ENCODE measurements at places on chromosomes 12 and 14.
A peak's percentile ranks its signal among the peaks of the same experiment; 100 is the strongest.

DNA sequence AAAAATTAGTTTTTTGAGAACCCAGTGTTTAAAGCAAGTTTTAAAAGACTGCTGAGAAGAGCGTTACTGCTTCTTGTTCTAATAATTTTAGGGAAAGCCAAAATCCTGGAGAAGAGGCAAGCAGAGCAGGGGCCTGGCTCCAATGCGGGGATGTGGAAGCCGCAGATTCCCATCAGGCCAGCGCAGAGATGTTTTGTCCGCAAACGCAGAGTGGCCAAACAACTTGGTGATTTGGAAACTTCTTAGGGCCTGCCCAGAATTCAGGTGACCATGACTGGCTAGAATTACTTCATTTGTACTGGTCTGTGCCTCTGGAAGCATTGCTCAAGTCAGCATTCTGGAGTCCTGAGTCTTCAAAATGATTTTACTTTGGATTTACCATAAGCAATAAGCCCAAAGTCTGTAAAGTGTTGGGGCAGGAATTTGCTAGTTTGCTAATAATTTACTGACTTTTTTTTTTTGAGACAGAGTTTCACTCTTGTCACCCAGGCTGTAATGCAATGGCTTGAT, 208.4 kb downstream of the PPM1H start:
- no peak for DNase-seq

- DNase-seq, result no peak
Measured at GRCh38 chr14:66471584-66471983, 14.6 kb upstream of the CCDC196 start.

- no peak for DNase-seq
Measured at GRCh38 chr12:49622501-49623141, 740 bp upstream of the PRPF40B start.

DNA sequence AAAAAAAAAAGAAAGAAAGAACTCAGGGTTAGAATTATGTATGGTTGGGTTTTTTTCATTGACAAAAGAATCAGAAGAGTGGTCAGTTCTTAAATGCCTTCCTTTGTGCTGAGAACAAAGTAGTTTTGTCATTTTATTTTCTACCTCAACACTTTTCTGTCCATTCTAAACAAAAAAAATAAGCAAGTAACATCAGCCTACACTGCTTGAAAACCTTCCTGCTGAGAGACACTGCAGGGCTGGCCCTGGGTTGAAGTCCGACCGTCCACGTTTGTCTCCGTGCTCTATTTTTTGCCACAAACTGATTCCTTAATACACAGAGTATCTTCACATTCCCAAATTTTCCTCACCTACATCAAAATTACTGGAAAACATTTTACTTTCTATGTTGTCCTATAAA, 211.6 kb upstream of the PDZRN4 start:
- DNase-seq, result no peak

DNA sequence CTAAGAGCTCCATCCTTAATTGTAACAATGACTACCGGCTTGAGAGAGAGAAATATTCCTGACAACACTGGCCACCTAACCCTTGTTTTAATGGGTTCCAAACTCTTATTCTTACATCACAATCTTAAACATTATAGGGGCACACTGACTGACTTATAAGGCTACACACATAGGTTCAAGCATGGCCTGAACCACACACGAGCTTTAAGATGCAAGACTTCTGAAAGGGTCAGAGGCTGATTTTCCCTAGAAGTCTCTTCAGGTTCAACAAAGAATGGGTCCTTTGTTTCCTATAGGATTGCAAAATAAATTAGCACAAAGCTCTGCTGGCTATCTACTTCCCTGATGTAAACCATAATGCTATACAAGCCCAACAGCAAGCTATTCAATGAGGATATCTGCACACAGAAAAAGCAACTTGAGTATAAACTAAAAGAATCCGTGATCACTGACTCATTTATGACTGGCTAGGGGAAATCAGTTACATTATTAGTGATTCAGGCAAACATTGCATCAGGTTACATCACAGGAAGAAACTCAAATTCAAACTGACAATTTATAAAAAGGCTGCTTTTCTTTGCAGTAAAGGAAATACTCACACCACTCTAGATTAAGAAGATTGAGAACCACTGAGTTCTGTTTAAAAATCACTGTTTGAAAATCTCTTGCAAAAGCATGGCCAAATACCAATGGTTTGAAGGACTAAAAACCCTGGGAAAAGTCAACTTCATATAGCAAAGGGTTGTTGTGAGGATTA, 8.5 kb downstream of the BTG1 start:
- peak; percentile 75 for DNase-seq

GRCh38 chr12:28893365-28893764, 255.7 kb upstream of the FAR2 start:
- no peak for DNase-seq

- no peak for DNase-seq
Measured at GRCh38 chr14:100594625-100594951, 7.4 kb upstream of the BEGAIN start.

DNA sequence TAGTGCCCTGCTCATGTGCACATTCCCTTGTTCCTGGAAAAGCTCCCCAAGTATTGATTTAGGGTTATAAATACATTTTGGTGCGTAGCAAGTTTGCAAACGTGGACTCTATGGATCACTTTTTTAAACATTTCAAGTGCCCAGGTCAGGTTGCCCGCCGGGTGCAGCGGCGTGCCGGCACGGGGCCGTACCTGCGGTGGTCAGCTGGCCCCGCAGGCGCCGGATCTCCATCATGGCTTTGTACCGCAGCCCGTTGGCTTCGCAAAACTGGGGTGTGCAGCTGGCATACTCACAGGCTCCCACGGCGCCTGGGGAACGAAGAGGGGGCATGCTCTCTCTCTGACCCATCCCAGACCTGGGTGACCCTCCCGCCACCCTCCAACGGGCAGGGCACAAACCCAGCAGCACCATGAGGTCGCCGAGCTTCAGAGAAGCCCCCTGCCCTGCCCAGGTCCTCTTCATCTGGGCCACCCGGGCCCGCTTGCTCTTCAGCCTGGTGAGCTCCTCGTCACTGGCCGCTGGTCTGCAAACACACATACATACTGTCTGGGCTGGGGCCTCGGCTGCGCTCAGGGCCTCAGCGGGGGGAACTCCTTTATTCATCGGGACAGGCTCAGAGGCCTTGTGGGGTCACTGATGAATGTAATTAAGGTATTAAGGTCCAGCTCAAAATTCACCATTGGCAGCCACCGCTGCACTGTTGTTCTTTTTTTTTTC, 35.1 kb downstream of the DHX37 start:
- DNase-seq, result no peak

- DNase-seq, result no peak
Measured at GRCh38 chr14:72715850-72716228, 178.1 kb downstream of the DPF3 start.

DNA sequence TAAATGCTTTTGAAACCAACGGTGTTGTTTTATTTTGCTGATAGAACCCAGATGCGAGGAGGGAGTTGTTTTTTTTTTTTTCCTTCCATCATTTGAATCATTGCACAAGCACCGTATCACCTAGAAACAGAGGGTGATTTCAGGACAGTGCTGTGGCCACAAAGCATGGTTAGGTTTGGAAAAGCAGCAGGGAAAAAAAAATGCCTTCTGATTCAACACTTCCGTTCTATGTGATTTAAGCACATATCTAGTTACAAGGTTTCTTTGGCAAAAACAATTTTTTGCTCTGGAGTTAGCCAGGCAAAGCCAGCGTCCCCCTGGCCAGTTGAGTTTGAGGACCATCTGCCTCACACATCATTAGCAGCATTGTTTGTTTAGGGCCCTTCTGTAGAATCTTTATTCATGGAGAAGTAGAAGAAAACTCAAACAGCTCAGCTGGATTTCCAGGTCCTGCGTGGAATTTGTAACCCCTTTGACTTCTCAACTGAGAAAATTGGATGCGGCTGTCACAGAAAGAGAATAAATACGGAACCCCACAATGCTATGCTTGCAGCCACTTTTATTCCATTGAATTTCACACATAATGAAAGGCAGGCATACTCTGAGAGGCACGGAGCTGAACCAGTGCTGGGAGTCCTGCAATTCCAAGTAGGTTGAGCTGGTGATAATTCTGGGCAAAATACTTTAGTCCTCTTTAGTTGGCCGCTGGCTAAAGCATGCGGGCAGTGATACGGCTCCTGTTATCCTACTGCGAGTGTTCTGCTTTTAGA, 17.0 kb upstream of the WNT5B start:
- no peak for DNase-seq

DNA sequence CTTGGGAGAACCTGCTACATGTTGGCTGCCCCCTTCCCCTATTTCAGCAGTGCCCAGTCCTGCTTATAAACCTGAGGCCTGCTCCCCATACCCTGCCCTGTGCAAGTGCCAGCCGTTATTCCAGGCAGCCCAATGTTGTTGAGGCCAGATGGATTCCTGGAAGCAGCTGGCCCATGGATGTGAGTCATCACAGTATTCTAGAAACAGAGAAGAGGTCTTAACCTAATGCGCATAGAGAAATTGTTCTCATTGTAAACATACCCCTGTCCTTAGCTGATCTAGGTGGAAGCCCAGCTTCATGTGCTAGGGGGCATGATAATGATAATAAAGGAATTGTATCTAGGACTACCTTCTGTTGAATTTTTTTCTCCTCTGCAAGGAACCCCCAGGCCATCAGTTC, 69.7 kb downstream of the TSPAN11 start:
- no peak for DNase-seq

GRCh38 chr12:31685801-31686200, 26.3 kb downstream of the ETFBKMT start:
- no peak for DNase-seq

DNA sequence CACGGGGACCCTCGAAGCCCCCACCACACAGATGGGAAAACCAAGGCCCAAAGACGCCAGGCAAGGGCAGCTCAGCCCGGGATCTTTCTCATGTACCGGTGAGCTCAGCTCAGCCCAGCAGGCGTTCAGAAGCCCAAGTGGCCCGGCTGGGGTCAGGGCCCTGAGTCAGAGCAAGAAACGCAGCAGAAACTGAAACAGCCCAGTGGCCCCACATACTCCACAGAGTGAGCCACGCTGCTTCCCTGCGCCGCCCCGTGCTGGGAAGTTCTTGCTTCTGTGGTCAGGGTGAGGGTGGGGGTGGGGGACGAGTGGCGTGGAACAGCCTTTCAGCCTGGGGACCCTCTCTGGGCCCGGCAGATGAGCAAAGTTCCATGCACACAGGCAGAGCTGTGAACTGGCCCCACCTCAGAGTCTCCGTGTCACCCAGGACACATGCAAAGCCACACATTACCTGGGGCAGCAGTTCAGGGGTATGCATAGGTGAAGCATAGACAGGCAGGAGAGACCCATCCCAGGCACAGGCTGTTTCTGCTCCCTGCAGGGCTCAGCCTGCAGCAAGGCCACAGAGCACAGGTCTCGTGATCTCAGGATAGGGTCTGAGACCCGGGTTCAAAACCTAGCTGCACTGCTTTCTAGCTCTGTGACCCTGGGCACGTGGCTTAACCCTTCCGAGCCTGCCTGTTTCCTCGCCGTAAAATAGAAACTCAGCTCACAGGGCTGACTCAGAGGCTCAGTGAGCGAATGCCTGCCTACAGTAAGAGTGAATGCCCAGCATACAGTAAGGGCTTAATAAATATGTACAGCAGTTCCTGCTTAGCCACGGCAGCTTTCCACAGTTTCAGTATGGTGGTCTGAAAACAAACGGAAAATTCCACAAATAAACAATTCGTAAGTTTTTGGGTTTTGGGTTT, 21.6 kb downstream of the NCOR2 start:
- DNase-seq, result no peak

GRCh38 chr14:26281280-26281998, 316.4 kb downstream of the NOVA1 start:
- no peak for DNase-seq

- no peak for DNase-seq
Measured at GRCh38 chr12:5808981-5809380, 136.1 kb downstream of the ANO2 start.

DNA sequence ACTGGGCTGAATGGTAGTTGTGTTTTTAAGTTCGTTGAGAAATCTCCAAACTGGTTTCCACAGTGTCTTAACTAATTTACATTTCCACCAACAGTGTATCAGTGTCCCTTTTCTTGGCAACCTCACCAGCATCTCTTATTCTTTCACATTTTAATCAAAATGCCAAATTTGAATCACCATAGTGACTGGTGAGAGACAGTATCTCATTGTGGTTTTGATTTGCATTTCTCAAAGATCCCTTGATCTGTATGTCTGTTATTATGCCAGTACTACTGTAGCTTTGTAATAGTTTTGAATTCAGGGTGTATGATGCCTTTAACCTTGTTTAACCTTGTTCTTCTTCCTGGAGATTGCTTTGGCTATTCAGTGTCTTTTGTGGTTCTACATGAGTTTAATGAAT, 2.2 kb upstream of the EIF2S3B start:
- DNase-seq, result no peak

DNA sequence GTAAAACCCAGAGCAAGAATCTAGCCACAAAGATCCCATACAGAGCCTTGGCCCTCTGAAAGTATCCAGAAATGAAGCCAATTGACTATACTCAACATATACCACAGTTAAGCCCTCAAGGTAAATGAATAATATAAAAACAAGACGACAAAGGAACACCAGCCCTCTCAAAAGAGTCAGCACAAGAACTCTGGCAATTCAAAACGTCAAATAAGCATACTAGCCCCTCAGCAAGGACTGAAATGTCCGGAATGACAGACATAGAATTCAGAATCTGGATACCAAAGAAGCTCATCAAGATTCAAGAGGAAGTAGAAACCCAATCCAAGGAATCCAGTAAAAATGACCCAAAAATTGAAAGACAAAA, 49.9 kb downstream of the GTF2A1 start:
- no peak for DNase-seq

DNA sequence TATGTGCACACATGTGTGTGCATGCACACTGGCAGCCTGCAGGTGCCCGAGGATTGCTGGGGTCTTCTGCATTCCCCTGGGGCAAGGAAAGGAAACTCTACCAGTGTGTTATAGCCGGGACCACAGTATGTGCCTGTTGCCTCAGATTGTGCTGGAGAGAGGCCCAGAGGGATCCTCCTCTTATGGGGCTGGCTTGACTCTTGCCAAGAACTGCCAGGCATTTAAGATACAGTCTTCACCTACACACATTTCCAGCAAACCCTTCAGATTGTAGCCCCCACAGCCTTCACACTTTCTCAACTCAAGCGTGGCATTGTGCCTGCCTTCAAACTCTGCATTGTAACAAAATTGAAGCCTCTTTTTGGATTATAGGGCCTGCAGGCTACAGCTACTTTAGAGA, 176.7 kb upstream of the DYRK2 start:
- DNase-seq, result no peak

DNA sequence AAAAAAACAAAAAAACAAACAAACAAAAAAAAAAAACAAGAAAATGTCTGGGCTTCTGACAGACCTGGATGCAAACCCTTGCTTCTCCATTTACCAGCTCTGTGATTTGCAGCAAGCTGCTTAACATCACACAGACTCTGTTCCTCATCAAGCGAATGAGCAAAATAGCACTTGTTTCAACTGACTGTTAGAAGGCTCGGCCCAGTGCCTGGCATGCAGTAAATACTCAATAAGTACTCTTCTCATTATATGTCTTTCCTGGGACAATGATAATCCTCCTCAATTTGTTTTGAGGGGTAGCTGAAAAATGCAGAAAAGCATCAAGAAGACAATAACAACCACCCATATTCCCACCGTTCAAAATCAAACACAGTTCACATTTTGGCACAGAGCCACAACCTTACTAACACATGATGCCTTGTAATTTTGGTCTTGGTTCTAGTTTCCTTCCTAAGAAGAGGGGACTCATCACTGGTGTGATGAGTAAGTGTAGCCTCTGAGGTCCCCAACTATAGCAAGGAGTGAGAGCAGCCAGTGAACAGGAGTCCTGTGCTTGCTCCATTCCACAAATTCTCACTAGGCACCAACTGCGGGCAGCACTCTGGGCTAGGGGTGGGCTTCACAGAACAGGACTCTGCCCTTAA, 60.4 kb downstream of the TTC7B start:
- DNase-seq, result no peak

All from NCI-H526 treated with DMSO at 0.1 percent for 48 hours (cell line).